ENCODE measurements at places on chromosomes 1 and 21. TPM values are rescaled to one million over a fixed set of nuclear protein-coding genes. Genes with fewer than 3 reads are reported as not detected.

Gene LAX1
- total RNA-seq, result not detected

Gene ADAMTS5
- 27.5 TPM for total RNA-seq

Gene OR2T29
- total RNA-seq, result not detected

Gene OTUD7B
- 7.1 TPM for total RNA-seq

Gene SNX7
- 6.2 TPM for total RNA-seq

Gene PLA2G5
- 8.5 TPM for total RNA-seq

Gene HAPLN2
- total RNA-seq, result 1.4 TPM

DNA sequence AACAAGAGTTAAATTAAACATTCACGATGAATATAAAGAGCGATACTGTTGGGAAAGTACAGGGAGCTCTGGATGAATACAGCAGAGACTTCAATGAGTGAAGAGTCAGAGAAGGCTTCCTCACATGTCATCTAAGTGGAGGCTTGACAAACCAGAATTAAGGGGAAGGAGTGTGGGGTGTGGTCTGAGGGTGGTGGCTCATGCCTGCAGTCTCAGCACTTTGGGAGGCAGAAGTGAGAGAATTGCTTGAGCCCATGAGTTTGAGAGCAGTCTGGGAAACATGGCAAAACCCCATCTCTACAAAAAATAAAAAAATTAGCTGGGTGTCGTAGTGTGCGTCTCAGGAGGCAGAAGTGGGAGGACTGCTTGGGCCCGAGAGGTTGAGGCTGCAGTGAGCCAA, 8.7 kb downstream of the SDHB start:
- no peaks in the 10 kb centered on the region for H3K27me3 ChIP-seq
- H3K36me3 ChIP-seq, result peaks cover 38% of the 10 kb centered on the region
- no peak overlapping the region for H3K4me3 ChIP-seq
- DNase-seq, result no peak

DNA sequence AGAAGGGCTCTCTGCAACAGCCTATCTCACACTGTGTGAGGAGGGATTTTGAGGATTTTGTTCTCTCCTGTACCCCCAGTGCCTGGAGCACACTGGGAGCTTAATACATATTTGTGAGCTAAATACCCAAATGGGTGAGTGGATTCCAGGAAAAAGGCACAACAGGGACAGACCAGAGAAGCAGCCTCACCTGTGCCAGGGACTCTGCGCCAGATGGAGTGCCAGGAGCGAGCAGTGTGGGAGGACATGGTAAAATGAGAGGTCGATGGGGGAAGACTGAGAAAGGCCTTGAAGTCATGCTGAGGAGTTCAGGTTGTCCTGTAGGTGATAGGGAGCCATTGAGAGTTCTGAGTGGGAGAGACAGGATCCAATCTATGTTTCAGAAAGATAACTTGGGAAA, 11.0 kb upstream of the KCNA2 start:
- no peaks in the 10 kb centered on the region for H3K36me3 ChIP-seq
- no peak overlapping the region for H3K4me3 ChIP-seq
- DNase-seq, result no peak
- no peaks in the 10 kb centered on the region for H3K27me3 ChIP-seq
- H3K4me1 ChIP-seq, result no peaks in the 10 kb centered on the region
- no peak overlapping the region for H3K27ac ChIP-seq

DNA sequence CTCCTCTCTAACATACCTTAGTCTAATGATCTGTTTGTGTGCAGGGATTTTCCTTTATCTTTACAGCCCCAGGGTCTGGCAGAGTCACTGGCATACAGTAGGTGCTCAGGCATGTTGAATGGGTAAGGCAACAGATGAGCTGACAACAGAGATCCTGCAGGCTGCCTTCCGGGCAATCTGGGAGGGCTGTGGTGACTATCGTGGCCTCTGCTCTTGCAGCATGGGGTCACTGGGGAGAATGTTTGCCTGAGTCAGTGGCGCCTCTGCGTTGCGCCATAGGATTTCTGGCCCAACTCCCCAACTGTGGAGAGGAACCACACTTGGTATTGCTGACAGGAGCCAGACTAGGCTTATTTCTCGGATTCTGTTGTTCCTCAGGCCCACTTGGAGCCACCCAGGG, 93.8 kb downstream of the LAMC2 start:
- H3K36me3 ChIP-seq, result no peaks in the 10 kb centered on the region
- peaks cover 2% of the 10 kb centered on the region for H3K4me1 ChIP-seq
- no peaks in the 10 kb centered on the region for H3K27me3 ChIP-seq
- no peak overlapping the region for H3K4me3 ChIP-seq

DNA sequence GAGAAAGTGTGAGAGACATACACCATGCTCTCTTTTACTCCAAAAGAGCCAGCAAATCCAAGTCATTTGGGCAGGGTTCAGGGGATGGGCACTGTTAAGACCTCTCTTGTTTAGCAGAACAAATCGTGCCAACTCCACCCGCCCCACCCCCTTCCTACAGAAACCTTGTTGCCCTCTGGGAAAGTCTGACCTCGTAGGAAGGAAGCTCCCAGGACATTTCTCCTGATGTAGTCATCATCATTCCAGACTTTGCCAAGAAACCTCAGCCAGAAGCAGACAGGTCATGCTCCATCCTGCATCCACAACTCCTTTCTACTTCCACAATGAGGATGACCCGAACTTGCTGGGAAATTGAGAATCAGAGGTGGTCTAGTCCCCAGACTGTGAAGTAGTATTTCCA, 57.7 kb downstream of the UBE2T start:
- no peaks in the 10 kb centered on the region for H3K27me3 ChIP-seq
- peaks cover 22% of the 10 kb centered on the region for H3K4me1 ChIP-seq
- H3K4me3 ChIP-seq, result no peak overlapping the region
- no peaks in the 10 kb centered on the region for H3K36me3 ChIP-seq
- H3K27ac ChIP-seq, result peak overlapping the region; percentile 78

DNA sequence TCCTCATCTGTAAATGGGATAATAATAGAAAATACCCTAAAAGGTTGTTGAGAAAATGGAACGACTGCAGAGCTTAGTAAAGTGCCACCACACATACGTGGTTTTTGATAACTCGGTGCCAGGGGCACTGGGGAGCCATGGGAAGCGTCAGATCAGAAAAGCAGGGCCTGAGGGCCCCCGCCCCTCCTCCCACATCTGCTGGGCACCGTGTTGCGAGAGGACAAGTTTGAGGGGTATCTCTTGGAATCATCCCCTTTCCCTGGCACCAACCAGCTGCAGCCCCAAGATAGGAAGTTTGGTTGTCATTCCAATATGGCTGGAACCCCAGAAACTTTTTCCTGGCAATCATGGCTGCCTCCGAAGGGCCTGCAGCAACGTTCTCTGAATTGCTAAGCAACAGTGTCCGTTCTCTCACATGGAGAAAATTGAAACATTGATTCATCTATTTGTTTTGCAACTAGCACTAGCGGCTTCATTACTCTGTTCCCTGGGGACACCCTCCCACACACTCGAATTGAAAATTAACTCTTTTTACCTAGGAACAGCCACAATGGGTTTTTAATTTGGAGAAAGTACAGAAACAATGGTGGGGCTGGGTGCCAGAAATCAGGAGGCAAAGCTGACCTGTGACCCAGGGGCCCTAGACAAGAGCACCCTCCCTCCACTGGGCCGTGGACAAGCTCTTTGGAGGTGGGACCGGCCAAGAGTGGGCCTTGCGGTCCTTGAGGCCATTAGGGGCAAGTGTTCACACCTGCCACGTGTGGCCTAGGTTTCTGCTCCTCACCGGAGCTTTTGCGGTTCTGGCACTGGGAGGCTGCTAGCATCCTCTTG, 190.0 kb upstream of the VAMP3 start:
- H3K4me1 ChIP-seq, result no peaks in the 10 kb centered on the region
- DNase-seq, result no peak
- no peaks in the 10 kb centered on the region for H3K27me3 ChIP-seq
- no peaks in the 10 kb centered on the region for H3K36me3 ChIP-seq
- no peak overlapping the region for H3K4me3 ChIP-seq
- no peak overlapping the region for H3K27ac ChIP-seq

- H3K27ac ChIP-seq, result no peak overlapping the region
- no peaks in the 10 kb centered on the region for H3K36me3 ChIP-seq
- H3K4me3 ChIP-seq, result no peak overlapping the region
- no peaks in the 10 kb centered on the region for H3K27me3 ChIP-seq
- DNase-seq, result no peak
Measured at GRCh38 chr1:26307363-26307781, 936 bp upstream of the UBXN11 start.

DNA sequence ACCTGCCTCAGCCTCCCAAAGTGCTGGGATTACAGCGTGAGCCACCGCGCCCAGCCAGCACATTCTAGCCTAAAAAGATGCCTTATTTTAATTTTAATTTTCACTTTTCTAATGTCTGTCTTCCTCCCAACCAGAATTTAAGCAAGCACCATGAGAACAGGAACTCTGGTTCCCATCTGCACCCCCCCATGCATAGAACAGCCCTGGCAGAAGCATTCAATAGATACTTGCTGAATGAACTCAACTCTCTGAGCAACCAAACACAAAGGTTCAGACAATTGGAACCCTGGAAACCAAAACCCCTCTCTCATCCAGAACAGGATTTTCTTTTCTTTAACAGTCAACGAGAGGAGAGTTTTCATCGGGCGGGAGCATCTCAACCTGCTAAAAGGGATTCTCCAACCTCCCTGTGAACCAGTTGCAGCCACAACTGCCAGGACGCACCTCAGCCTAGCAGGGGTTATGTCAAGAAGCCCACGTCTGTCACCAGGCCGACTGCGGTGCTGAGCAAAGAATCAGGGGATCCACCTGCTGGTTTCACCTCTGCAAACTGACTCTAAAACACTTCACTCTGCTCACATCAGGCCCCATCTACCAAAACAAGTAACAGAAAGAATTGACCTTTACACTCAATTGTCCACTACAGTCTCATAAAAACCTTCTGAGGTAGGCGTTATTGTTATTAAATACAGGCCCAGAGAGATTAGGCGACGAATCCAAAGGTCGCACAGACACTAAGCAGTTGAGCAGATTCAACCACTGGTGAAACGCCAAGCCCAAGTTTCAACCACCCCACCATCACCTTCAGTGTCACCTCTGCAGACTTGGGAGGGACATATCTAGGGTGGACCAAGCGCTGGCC, 1.7 kb downstream of the KIAA2013 start:
- H3K27ac ChIP-seq, result peak overlapping the region; percentile 71
- peaks cover 15% of the 10 kb centered on the region for H3K36me3 ChIP-seq
- no peak for DNase-seq
- H3K27me3 ChIP-seq, result no peaks in the 10 kb centered on the region

GRCh38 chr1:25550683-25551310, 7.4 kb downstream of the LDLRAP1 start:
- H3K4me3 ChIP-seq, result no peak overlapping the region
- DNase-seq, result no peak
- peaks cover 13% of the 10 kb centered on the region for H3K36me3 ChIP-seq
- no peaks in the 10 kb centered on the region for H3K27me3 ChIP-seq
- H3K4me1 ChIP-seq, result peaks cover 72% of the 10 kb centered on the region

DNA sequence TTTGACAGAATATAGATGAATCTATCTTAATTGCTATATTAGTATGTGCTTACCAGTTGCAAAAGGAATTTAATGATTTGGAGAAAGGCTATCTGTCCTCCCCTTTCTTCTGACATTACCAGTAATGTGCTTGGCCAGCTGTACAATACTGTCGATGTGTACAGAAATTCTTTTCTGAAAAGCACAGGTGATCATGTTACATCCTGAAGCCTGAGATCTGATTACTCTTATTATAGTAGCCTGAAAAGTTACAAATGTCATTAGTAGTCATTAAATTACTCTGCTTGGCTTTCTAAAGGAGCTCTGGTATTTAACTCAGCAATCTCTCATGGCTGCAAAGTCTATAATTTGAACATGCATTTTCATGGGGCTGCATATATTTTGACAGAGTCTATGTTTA, 209.8 kb downstream of the PTPRC start:
- H3K4me1 ChIP-seq, result no peaks in the 10 kb centered on the region
- DNase-seq, result no peak
- H3K27ac ChIP-seq, result no peak overlapping the region

DNA sequence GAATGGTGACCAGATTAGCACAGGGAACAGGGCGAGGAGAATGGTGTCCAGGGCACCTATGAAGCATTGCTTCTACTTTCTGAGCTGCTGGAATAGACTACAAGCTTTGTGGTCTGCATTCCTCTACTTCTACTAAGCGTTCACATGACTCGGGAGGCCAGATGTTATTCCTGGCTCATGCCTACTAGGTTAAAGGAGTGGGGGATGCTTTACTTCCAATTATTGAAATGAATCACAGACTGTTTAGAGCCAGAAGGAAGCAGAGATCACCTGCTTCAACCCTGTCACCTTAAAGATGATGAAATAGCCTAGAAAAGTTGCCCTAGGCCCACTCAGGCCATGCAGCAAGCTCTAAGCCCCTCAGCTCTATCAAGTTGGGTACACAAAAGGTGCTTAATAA, 633.5 kb downstream of the KIF26B start:
- H3K4me1 ChIP-seq, result no peaks in the 10 kb centered on the region
- H3K27me3 ChIP-seq, result no peaks in the 10 kb centered on the region
- H3K4me3 ChIP-seq, result no peak overlapping the region
- DNase-seq, result no peak
- no peaks in the 10 kb centered on the region for H3K36me3 ChIP-seq
- H3K27ac ChIP-seq, result no peak overlapping the region

DNA sequence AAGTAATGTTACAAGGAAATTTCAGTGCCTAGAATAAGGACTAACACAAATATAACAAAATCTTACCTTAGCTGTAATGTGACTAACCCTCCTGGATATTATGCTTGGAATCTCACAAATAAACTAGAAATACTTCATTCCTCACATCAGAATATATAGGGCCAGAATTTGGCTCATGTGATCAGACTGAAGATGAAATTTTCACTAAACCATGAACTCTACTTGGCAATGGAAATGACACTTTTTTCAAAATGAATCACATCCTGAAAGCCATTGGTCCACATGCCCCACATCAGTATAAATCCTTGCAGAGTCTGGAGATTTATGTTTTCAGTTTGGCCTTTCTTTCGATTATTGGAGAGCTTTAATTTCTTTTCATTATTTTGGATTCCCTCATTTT, 227.8 kb downstream of the NRIP1 start:
- no peaks in the 10 kb centered on the region for H3K36me3 ChIP-seq
- H3K27me3 ChIP-seq, result no peaks in the 10 kb centered on the region

GRCh38 chr1:204358605-204359004, 1.1 kb downstream of the PLEKHA6 start:
- DNase-seq, result no peak
- no peaks in the 10 kb centered on the region for H3K36me3 ChIP-seq
- H3K27ac ChIP-seq, result no peak overlapping the region
- H3K4me3 ChIP-seq, result no peak overlapping the region
- no peaks in the 10 kb centered on the region for H3K27me3 ChIP-seq
- H3K4me1 ChIP-seq, result peaks cover 4% of the 10 kb centered on the region

- no peaks in the 10 kb centered on the region for H3K27me3 ChIP-seq
- no peaks in the 10 kb centered on the region for H3K4me1 ChIP-seq
- H3K36me3 ChIP-seq, result no peaks in the 10 kb centered on the region
- no peak for DNase-seq
Measured at GRCh38 chr1:228781161-228781808, 46.0 kb downstream of the RHOU start.

DNA sequence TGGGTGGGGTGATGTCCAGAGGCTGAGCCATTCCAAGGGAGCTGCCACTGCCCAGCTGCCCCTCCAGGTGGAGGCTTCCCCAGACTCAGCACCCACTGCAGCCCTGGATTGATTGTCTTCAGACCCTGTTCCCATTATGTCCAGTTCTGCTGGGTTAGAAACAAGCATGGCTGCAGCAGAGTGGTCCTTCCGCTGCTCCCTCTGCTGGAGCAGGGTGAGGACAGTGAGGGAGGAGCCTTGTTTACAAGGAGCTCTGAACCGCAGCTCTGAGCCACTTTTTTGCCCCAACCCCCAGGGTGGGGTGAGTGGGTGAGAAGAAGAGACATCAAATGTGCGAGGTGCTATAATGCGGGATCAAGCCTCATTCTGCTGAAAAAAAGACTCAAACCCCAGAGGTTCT, 2.3 kb downstream of the TNNT2 start:
- H3K4me1 ChIP-seq, result no peaks in the 10 kb centered on the region
- H3K27me3 ChIP-seq, result no peaks in the 10 kb centered on the region
- DNase-seq, result no peak
- no peak overlapping the region for H3K4me3 ChIP-seq
